CD8-positive, alpha-beta T cell (primary cell): ENCODE measurements at places on chromosomes 2 and 18. TPM values are rescaled to one million over a fixed set of nuclear protein-coding genes. Genes with fewer than 3 reads are reported as not detected.

Gene SERPINB12
- not detected for total RNA-seq

Gene CROCC2
- total RNA-seq: not detected

Gene LOXHD1
- not detected for total RNA-seq

Gene PROM2
- 0.44 TPM for total RNA-seq

Gene CD8B2
- 4.4 TPM for total RNA-seq

Gene LCLAT1
- total RNA-seq: 12.1 TPM

Gene CNTNAP5
- not detected for total RNA-seq

Gene TNFRSF11A
- 0.03 TPM for total RNA-seq

Gene CRYBA2
- not detected for total RNA-seq

Gene AOX1
- total RNA-seq: not detected
